NCI-H526 treated with DMSO at 0.1 percent for 48 hours (cell line): ENCODE measurements at places on chromosomes 5 and 9.
A peak's percentile ranks its signal among the peaks of the same experiment; 100 is the strongest.

GRCh38 chr5:128749136-128749898 is 211.3 kb upstream of the FBN2 start:
- no peak for DNase-seq

GRCh38 chr9:83598487-83598886 is 24.5 kb upstream of the IDNK start:
- no peak for DNase-seq

DNA sequence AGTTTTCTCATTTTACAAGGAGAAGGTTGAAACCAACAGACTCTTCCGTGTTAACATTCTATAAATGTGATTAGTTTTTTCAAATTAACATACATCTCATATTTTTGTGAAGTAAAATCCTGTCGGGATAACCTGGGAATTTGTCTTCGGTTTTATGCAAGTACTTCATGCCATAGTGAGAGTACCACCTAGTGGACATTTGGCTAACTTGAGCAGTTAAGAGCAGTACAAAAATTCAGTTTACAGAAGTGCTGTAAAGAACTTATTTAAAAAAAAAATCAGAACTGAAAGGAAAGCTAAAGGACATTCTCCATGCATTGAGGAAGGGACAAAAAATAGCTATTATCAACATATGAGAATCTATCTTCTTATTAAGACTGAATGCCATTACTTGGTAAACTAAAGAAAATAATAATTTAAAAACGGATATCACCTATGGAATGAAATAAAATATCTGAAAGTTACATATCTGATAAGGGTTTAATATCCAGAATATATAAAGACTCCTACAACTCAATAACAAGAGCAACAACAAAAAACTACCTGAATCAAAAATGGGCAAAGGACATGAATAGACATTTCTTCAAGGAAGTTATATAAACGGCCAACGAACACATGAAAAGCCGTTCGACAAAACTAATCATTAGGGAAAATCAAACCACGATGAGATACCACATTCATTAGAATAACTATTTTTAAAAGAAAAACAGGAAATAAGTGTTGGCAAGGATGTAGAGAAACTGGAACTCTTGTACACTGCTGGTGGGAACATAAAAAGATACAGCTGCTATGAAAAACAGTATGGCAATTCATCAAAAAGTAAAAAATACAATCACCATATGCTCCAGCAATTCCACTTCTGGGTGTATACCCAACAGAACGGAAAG is 117.0 kb upstream of the GNA14 start:
- peak; percentile 1 for DNase-seq

GRCh38 chr5:43203373-43203772 is 11.3 kb downstream of the NIM1K start:
- DNase-seq: no peak

- no peak for DNase-seq
Measured at GRCh38 chr5:167155387-167156005, 1135.9 kb upstream of the WWC1 start.

GRCh38 chr5:169657127-169657526 is 20.1 kb downstream of the DOCK2 start:
- DNase-seq: no peak

DNA sequence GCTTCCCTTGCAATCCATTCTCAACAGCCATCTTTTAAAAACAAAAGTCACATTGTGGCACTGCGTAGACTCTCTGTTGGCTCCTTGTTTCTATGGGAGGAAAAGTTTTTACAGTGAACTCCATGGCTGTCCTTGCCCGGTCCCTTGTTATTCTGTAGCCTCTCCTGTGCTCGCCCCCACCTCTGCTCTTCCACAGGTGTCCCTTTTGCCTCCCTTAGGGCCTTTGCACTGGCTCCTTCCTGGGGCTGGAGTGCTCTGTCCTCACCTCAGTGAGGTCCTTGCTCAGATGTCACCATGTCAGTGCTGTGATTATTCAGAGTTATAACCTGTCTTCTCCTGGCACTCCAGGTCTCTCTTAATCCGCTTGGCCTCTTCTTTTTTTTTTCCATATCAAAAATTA is 308.8 kb downstream of the DOCK8 start:
- DNase-seq: no peak

DNA sequence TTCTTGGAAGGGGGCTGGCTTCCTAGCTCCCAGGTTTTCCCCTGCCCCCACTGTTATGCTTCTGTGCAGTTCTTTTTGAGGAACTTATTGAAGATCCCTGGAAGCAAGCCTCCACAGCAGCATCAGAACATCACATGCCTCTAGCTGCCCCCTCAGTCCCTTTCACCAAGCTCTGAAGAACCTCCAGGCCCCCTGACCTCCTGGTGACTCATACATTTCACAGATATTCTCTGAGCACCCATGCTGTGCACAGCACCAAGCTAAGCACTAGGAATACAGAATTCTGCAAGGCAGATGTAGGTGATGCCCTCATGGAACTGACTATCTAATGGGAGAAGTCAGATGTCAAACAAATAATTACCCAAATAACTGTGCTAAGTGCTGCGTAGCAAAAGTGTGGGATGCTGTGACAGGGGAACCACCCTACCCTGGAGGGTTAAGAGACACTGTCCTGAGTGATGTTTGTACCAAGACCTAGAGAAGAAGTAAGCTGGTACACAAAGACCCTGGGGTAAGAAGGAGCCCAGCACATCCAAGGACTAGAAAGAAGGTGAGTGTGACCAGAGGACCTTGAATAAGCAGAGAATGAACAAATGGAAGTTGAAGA is 213.7 kb upstream of the NR4A3 start:
- no peak for DNase-seq

GRCh38 chr5:159510282-159510681 is 180.0 kb upstream of the IL12B start:
- no peak for DNase-seq

DNA sequence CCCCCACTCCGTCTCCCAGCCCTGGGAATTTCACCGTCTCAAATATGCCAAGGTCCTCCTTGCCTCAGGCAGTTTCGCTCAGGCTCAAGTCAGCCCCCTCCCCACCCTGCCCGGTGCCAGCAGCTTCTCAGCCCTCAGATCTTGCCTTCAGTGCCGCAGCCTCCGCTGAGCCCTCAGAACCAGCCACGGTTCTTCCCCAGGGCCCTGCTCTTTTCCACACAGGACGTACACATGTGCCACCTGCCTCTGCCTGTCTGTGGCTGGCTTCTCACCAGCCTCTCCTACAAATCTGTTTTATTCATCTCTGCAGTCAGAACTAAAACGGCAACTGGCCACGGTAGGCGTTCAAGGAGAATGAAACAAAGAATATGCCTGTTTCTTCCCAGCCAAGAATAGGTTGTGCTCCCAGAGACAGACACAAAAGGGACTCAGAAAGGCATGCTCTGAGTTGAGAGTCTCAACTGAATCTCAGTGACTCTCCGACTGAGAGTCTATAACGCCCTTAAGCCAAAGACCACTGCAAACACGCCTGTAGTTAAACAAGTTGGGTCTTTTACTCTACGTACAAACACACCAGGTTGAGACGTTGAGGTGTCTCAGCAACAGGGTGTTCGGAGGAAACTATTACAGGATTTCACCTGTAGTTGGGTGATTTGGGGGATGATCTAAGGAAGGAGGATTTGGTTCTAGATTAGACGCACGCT is 10.6 kb upstream of the GRIN1 start:
- no peak for DNase-seq

- DNase-seq: no peak
Measured at GRCh38 chr5:40572937-40573336, 106.8 kb upstream of the PTGER4 start.

GRCh38 chr9:126302730-126303129 is 23.9 kb upstream of the MVB12B start:
- DNase-seq: no peak

- DNase-seq: no peak
Measured at GRCh38 chr9:126058011-126058531, 268.6 kb upstream of the MVB12B start.

DNA sequence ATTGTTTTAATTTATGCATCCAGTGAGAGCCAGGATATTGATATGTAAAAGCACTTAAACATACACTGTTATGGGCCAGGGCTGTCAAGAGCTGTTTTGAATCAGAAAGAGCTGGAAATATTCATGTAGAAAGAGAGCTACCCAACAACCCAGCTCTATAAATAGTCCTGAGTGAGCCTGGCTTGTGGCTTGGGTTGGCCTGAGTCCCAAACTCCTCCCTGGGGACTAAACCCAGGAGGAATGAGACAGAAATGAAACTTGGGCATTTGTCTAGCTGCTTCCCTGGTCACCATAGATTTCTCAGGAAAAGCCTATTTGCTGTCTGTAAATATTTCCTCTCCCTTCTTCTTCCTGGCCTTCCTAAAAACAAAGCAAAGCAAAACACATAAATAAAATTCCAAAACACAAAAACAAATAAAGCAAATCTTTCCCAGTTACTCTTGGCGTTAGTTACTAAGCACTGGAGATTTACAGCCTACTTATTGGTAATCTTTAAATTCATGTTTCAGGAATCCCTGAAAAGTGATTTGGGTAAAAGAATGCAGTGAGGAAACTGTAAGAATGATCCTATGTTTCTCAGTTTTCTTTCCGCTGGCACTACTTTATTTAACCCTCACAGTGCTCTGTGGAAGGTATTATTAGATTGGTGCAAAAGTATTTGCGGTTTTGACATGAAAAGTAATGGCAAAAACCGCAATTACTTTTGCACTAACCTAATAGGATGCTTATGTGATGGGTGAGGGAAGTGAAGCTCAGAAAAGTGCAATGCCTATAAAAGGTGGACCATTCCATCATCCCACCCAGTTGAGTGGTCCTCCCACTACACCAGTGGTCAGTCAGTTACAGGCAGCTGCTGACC is 111.8 kb downstream of the CARTPT start:
- no peak for DNase-seq

GRCh38 chr5:179763215-179763945 is 30.4 kb upstream of the LTC4S start:
- DNase-seq: no peak

- DNase-seq: no peak
Measured at GRCh38 chr5:145056800-145057199, 778.3 kb downstream of the PRELID2 start.

- DNase-seq: no peak
Measured at GRCh38 chr9:119368681-119369581, at the start of gene BRINP1. Gene BRINP1, minus strand, starts transcription at chr9:119369435. Its CDS starts 56,080 bp downstream, at chr9:119313355.

DNA sequence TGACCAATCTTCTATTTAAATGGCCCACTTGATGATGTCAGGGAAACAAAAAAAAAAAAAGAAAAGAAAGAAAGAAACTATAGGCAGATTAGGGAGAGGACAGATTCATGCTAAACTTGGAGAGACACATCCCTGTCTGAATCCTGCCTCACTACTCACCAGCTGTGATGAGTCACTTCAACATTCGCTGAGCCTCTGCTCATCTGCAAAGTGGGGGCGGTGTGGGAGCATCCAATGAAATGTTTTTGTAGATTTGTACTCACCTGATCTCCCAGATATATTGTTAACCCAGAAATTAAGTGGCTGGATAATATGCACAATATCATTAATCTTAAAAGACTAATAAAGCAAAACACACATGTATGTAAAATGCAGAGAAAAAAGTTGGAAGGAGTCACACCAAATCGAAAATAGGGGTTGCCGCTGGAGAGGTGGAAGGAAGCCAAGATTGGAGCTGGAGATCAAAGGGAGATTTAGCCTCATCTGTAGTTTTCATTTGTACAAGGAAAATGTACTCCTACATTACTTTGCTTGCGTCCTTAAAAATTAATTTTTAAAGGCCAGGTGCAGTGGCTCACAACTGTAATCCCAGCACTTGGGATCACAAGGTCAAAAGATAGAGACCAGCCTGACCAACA is 17.0 kb upstream of the ERGIC1 start:
- DNase-seq: no peak

- no peak for DNase-seq
Measured at GRCh38 chr9:131179561-131180219, 54.3 kb downstream of the NUP214 start.

- DNase-seq: no peak
Measured at GRCh38 chr5:3596857-3597166, 1.2 kb downstream of the IRX1 start.

DNA sequence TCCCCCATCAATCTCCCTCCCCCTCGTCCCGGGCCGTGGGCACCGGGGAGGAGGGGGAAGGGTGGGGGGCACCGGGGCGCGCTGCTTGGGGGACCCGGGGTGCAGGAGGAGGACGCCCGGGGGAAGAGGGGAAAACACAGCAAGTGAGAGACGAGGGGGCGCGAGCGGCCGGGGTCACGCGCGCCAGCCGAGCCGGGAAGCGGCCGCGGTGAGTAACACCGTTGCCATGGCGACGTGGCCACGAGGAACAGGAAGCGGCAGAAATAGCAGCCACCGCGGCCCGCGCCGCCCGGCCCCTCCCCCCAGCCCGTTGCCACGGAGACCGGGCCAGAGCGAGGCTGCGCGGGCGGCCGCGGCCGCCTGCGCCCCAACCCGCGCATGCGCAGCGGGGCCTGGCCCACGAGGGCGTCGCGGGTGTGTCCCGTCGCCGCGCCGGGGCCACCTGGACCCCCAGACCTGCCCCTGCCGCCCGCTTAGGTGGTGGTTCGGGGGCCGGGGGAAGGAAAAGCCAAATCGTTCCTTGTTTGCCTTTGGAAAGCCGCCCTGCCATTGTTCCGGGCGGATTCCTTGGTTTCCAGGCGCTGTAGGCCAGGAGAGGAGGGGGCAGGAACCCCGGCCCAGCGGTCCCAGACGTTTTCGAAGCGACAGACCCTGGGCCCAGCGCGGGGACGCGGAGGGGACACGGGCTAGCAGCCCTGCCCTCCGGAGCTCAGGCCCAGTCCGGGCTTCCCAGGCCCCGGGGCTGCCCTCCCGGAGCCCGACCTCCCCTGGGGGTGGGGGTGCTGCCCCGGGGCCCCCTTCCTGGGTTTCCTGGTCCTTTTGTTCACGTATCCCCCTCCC is 207.1 kb downstream of the C9orf50 start:
- peak; percentile 66 for DNase-seq

GRCh38 chr9:16652582-16652981 is 217.9 kb downstream of the BNC2 start:
- DNase-seq: peak; percentile 33

DNA sequence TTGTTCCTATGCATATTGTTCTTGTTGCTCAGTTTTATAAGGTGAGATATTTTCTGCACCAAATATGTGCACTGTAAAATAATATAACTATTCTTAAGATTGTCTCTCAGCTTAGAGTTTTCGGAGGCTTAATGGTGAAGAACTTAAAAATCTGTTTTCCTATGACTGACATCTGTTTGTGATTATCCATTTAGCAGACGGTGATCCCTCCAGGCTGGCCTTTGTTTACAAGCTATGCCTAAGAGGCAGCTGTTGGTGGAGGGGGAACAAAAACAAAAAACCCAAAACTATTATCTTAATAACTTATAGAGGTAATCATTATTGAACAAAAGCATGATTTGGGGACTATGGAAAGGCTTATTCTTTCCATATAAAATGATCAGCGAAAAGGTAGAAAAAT is 658 bp downstream of the PDCD1LG2 start:
- no peak for DNase-seq

- DNase-seq: no peak
Measured at GRCh38 chr5:173454361-173454735, 126.1 kb upstream of the STC2 start.

- no peak for DNase-seq
Measured at GRCh38 chr9:33818847-33819500, 2.0 kb downstream of the UBE2R2 start.

GRCh38 chr5:85985167-85985566 is 632.6 kb upstream of the COX7C start:
- no peak for DNase-seq

GRCh38 chr9:94140791-94141790 is 56.8 kb downstream of the PTPDC1 start:
- no peak for DNase-seq

- DNase-seq: no peak
Measured at GRCh38 chr9:125444956-125445506, 183.4 kb downstream of the GAPVD1 start.
